ENCODE measurements at places on chromosomes 1 and 21.

- DNase-seq: no peak
Observed at GRCh38 chr1:165861911-165862310, 34.5 kb downstream of the UCK2 start.

DNA sequence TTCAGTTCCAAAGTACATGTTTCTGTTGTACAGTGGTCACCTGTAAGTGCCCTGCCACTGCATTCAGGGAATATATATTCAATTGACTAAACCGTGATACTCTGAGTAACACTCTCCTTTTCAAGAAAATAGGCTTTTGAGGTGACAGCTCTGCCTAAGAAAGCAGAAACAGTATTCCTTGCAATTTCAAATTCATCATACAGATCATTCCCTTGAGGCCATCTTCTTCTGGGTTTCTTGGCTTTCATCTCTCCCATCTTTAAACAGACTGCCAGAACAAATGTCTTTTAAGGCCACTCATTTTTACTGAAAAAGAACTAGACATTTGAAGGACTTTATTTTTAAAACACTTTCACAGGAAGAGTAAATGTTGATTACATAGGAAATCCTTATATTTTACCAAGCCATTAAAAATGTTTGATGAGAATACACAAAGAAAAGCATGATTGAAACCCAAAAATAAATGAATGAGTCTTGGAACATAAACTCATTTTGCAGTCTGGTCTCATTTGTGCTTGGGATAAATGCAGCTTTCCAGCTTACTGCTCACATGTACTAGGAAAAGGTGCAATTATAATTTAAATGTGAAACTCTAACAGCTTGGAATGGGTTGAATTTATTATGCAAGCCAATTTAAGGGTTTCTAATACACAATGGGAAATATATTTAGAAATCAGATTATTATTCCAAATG, 34.7 kb downstream of the PLPPR5 start:
- DNase-seq: no peak

GRCh38 chr21:37528150-37528937, 161.8 kb downstream of the DYRK1A start:
- no peak for DNase-seq

DNA sequence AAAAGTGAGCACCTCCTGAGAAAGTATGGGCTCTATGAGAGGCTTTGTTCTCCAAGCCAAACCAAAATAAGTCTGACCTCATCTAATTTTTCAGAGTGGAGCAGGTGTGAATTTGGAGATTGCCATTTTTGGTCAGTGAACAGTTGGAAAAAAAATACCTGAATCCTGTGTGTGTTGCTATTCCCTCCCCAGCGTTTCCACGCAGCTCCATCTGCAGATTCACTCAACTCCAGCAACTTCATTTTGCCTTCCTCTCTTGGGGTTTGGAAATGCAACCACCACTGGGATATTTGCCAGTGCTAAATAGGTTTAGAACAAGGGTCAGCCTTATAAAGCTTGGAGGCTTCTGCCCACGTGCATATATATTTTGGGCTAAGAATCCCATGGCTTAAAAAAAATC, 11.2 kb downstream of the CASQ2 start:
- DNase-seq: no peak

DNA sequence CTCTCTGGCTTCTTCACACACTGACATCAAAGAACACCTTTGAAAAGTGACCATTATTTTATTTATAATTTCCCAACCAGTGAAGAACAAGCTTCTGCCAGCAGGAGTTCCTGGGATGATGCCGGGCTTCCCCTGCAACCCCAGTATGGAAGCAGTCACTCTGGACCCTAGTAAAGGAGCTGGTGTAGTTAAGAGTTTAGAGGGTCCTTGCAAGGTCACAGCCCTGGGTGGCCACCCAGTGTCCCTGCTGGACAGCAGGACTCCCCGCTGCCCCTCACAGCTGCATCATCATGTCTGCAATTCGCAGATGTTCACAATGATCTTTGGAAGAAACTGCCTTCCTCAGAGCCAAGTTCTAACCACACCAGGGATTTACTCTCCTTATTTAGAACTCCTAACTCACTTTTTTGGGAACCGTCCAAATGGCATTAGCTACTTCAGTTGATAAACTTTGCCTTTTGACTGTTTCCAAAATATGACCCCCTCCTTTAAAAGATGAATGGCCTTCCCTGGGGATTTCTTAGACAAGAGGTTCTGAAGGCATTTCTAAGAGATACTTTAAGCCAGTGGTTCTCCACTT, 90.6 kb downstream of the HIVEP3 start:
- no peak for DNase-seq

- DNase-seq: no peak
Observed at GRCh38 chr21:30072496-30072895, 94.1 kb downstream of the CLDN17 start.

All from CD4-positive, alpha-beta T cell treated with Interleukin-10 for 1 hour (primary cell).